Neural progenitor cell (in vitro differentiated cells): ENCODE measurements at places on chromosomes 7 and 10. TPM values are rescaled to one million over a fixed set of nuclear protein-coding genes. Genes with fewer than 3 reads are reported as not detected.

GRCh38 chr7:144416341-144416740 lies 12.8 kb upstream of the NOBOX start:
- DNase-seq = no peak
- H3K27me3 ChIP-seq = no peaks in the 10 kb centered on the region
- no peak overlapping the region for H3K27ac ChIP-seq
- no peaks in the 10 kb centered on the region for H3K36me3 ChIP-seq

DNA sequence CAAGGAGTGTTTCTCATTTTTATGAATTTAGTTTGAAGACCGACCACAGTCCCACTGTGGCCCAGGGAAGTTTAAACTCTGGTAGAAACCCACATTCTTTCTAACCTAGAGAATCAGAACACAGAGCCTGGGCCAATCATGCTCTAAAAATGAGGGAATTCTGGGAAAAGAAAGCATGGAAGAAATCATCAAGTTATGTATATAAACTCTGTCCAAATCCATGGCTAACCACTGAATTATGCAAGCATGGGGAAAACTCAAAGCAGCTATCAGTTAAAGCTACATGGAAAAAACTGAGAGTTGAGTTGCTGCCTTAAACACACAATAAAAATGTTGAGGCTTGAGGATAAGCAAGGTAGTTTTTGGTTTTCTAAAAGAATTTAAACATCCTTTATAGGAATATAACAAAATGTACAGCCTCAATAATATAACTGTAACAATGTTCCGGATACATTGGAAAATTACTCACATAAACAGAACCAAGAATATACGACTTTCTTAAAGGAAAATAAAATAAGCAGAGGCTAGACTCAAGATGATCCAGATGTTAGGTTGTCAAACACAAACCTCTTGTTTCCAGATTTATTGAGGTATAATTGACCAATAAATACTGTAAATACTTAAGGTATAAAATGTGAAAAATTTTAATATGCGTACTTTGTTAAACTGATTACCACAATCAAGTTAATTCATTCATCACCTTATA lies 311.2 kb upstream of the GNAI1 start:
- no peak for DNase-seq
- H3K27me3 ChIP-seq = no peaks in the 10 kb centered on the region
- H3K4me3 ChIP-seq = no peak overlapping the region
- H3K36me3 ChIP-seq = no peaks in the 10 kb centered on the region

DNA sequence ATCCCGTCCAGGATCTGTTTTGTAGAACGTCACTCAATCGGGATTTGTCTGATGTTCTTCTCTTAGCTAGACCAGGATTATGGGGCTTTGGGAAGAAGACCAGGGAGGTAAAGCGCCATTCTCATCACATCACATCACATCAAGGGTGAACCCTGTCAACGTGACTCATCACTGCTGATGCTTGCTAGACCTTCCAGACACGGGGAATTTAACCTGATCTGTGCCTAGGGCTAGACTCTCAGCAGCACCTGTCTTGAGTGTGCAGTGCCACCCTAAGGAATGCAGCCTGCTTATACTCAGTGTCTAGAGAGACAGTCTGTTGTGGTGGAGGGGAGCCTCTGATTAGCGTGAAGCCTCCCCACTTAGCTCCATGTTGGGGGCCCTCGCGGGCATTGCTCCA lies 678.6 kb upstream of the FOXK1 start:
- no peaks in the 10 kb centered on the region for H3K27me3 ChIP-seq
- H3K27ac ChIP-seq = no peak overlapping the region
- H3K36me3 ChIP-seq = no peaks in the 10 kb centered on the region
- H3K4me3 ChIP-seq = no peak overlapping the region

- H3K4me3 ChIP-seq = no peak overlapping the region
- no peak for DNase-seq
- no peaks in the 10 kb centered on the region for H3K4me1 ChIP-seq
- H3K36me3 ChIP-seq = no peaks in the 10 kb centered on the region
- peaks cover 24% of the 10 kb centered on the region for H3K27me3 ChIP-seq
Measured at GRCh38 chr7:155856656-155857055, 44.4 kb upstream of the SHH start.

DNA sequence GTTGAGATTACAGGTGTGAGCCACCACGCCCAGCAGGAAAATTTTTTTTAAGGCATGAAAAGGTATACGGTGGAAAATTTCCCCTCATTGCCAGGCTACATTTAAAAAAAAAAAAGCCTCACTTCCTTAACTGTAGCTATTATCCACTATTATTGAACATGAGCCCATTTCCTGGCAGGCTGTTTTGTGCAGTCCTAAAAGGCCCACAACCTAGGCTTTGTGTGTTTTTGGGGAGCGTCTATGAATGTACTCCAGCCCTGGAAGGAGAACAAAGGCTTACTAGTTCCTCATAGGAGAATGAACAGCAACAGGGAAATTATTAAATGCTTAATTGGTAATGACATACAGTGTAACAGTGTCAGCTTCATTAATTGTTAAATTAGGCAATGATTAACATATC lies 111.0 kb downstream of the ABLIM1 start:
- H3K27me3 ChIP-seq = no peaks in the 10 kb centered on the region
- H3K4me3 ChIP-seq = no peak overlapping the region
- no peak overlapping the region for H3K27ac ChIP-seq
- H3K36me3 ChIP-seq = no peaks in the 10 kb centered on the region

DNA sequence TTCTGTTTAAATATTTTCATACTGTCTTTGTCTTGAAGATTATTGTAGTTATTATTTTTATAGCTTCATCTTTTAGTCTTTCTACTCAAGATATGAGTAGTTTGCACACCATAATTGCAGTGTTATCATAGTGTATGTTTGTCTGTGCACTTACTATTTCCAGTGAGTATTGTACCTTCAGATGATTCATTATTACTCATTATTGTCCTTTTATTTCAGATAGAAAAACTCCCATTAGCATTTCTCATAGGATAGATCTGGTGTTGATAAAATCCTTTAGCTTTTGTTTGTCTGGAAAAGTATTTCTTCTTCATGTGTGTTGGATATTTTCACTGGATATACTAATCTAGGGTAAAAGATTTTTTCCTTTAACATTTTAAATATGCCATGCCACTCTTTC lies 646.2 kb upstream of the GRM3 start:
- no peaks in the 10 kb centered on the region for H3K27me3 ChIP-seq
- DNase-seq = no peak
- H3K27ac ChIP-seq = no peak overlapping the region
- no peak overlapping the region for H3K4me3 ChIP-seq
- H3K36me3 ChIP-seq = no peaks in the 10 kb centered on the region
- no peaks in the 10 kb centered on the region for H3K4me1 ChIP-seq

DNA sequence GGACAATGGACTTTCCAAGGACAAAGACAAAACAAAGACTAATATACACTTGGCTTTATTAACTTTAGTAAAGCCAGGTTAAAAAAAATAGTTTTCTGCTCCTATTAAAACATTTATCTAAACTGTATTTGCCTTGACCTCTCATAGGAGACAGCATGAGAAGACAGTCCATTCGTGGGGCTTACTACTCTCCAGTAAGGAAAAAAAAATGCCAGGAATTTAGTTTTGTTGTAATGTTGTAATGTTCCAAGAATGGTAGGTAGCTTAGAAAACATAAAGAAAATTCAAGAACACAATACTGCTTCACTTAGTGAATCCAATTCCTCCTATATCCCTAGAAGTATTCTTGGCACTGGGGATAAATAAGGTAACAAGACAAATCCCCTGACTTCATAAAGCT lies 81.7 kb downstream of the KMT2C start:
- H3K4me3 ChIP-seq = no peak overlapping the region
- no peak for DNase-seq

- H3K27ac ChIP-seq = no peak overlapping the region
- H3K27me3 ChIP-seq = no peaks in the 10 kb centered on the region
- no peaks in the 10 kb centered on the region for H3K36me3 ChIP-seq
- DNase-seq = no peak
- no peak overlapping the region for H3K4me3 ChIP-seq
Measured at GRCh38 chr7:31896925-31897324, 173.3 kb downstream of the PDE1C start.

GRCh38 chr7:155322530-155322929 lies 24.9 kb downstream of the INSIG1 start:
- no peak overlapping the region for H3K27ac ChIP-seq
- no peak overlapping the region for H3K4me3 ChIP-seq
- H3K4me1 ChIP-seq = no peaks in the 10 kb centered on the region
- H3K27me3 ChIP-seq = no peaks in the 10 kb centered on the region

GRCh38 chr10:130984686-130985085 lies 326.8 kb downstream of the TCERG1L start:
- H3K27ac ChIP-seq = no peak overlapping the region
- H3K27me3 ChIP-seq = no peaks in the 10 kb centered on the region
- no peak overlapping the region for H3K4me3 ChIP-seq

DNA sequence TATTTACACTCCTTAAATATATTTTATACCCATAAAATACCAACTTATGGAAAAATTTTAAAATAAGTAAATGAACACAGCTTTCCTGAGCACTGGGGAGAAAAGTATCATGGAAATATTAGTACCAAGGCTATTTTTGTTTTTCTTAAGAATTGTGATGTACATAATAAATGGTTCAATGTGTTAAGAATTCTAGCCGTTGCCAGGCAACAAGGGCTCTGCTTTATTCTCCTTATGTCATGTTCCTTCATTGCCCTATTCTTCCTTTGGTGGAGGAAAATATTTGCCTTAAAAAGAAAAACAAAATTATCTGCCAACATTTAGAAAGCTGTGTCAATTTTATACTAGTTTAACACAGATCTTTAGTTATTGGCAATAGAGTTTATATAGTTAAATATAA lies 2.6 kb upstream of the ZPBP start:
- no peaks in the 10 kb centered on the region for H3K27me3 ChIP-seq
- H3K4me3 ChIP-seq = no peak overlapping the region
- DNase-seq = no peak
- H3K27ac ChIP-seq = no peak overlapping the region

GRCh38 chr10:44733501-44734488 lies 177.3 kb upstream of the TMEM72 start:
- H3K36me3 ChIP-seq = no peaks in the 10 kb centered on the region
- DNase-seq = peak; percentile 16
- H3K27me3 ChIP-seq = no peaks in the 10 kb centered on the region
- no peak overlapping the region for H3K27ac ChIP-seq

DNA sequence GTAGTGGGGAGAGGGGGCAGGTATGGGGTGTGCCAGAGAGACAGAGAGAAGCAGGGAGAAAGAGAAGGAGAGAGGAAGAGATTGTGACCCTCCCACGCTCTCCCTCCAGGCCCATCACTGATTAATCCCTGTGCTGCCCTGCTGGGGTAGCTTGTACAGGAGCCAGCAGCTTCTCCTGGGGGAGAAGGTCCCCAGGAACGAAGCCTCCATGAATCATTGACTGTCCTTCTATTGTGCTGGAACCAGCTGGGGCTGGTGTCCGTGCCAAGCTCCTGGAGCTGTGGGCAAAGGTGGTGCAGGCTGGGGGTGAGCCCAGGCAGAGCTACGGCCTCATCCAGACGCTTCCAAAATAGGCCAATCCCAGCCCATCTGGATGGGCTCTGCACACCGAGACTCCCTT lies 20.9 kb downstream of the AQP1 start:
- no peak for DNase-seq
- no peaks in the 10 kb centered on the region for H3K36me3 ChIP-seq
- H3K4me3 ChIP-seq = no peak overlapping the region
- peaks cover 19% of the 10 kb centered on the region for H3K4me1 ChIP-seq
- no peak overlapping the region for H3K27ac ChIP-seq
- no peaks in the 10 kb centered on the region for H3K27me3 ChIP-seq

GRCh38 chr7:46811529-46811928 lies 770.4 kb downstream of the TNS3 start:
- H3K27ac ChIP-seq = no peak overlapping the region
- no peaks in the 10 kb centered on the region for H3K36me3 ChIP-seq
- no peak overlapping the region for H3K4me3 ChIP-seq

GRCh38 chr7:77309714-77310220 lies 106.4 kb downstream of the GSAP start:
- no peaks in the 10 kb centered on the region for H3K27me3 ChIP-seq
- no peaks in the 10 kb centered on the region for H3K4me1 ChIP-seq
- DNase-seq = no peak
- no peaks in the 10 kb centered on the region for H3K36me3 ChIP-seq
- H3K4me3 ChIP-seq = no peak overlapping the region

DNA sequence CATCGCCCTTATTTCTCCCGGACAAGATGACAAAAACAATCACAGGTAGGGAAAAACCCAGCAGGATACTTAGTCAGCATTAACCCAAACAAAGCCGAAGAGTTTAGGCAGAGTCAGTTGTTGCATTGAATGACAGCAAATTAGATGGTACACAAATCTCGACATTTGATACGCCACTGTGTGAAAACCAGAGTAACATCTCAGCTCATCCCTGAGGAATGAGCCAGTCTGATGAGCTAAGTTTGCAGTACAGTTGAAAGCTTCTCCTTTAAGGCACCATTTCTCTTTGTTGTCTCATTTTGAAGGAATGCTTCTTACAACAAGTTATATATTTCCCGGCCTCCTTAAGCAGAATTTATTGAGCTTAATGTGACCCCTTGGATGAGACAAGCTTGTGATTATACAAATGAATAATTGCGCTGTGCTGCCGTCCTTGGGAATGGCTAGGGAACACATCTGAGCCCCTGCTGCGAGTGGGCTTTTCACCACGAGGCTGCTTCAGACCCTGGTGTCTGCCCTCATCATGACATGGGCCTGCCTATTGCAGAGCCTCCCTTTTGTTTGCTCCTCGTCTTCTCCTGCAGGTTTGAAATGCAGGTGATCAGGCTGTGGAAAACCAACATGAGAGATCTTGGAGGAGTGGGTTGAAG lies 137.3 kb downstream of the CELF2 start:
- no peak overlapping the region for H3K27ac ChIP-seq
- peak; percentile 16 for DNase-seq
- no peaks in the 10 kb centered on the region for H3K27me3 ChIP-seq
- no peaks in the 10 kb centered on the region for H3K36me3 ChIP-seq
- peaks cover 31% of the 10 kb centered on the region for H3K4me1 ChIP-seq

- H3K27ac ChIP-seq = no peak overlapping the region
- H3K4me3 ChIP-seq = no peak overlapping the region
Measured at GRCh38 chr10:120606051-120606764, 149.2 kb downstream of the PLPP4 start.

DNA sequence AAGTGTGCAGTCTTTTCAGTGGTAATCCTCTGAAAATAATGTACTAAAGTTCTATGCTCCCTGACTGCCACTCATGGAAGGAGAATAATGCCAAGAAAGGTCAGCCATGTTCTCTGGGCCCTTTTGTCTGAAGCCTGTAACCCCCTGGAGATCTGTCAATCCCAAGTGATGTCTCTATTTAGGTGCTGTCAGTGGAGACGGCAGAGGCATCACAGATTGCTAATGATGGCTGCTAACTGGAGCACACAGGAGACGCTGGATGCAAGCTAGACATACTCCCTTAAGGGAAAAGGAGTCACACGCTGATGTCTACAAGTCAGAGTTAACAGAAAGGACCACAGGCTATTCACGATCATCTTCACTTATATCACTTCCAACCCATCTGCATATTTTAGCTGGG lies 118.8 kb downstream of the RSU1 start:
- peak; percentile 16 for DNase-seq
- no peak overlapping the region for H3K4me3 ChIP-seq
- peaks cover 10% of the 10 kb centered on the region for H3K4me1 ChIP-seq

- H3K27ac ChIP-seq = no peak overlapping the region
- DNase-seq = no peak
- H3K4me1 ChIP-seq = peaks cover 12% of the 10 kb centered on the region
- H3K36me3 ChIP-seq = no peaks in the 10 kb centered on the region
- H3K27me3 ChIP-seq = no peaks in the 10 kb centered on the region
Measured at GRCh38 chr10:102545997-102546396, 42.2 kb downstream of the SUFU start.

CEP55 gene
- 36.8 and 57.7 TPM in 2 replicates for total RNA-seq

SPAM1 gene
- not detected in 2 replicates for total RNA-seq

TEX36 gene
- total RNA-seq = not detected in 2 replicates

AKR1D1 gene
- 0.28 TPM in 1 of 2 replicates, not detected in the other for total RNA-seq

SSC4D gene
- total RNA-seq = 0.43 and 6.8 TPM in 2 replicates

ZSWIM8 gene
- total RNA-seq = 30.5 and 38.1 TPM in 2 replicates

SLC13A4 gene
- total RNA-seq = 0.28 and 1.9 TPM in 2 replicates

DLX5 gene
- total RNA-seq = not detected in 2 replicates

FRAT1 gene
- 2.0 and 8.8 TPM in 2 replicates for total RNA-seq
